ENCODE measurements at places on chromosomes 16 and 17.

DNA sequence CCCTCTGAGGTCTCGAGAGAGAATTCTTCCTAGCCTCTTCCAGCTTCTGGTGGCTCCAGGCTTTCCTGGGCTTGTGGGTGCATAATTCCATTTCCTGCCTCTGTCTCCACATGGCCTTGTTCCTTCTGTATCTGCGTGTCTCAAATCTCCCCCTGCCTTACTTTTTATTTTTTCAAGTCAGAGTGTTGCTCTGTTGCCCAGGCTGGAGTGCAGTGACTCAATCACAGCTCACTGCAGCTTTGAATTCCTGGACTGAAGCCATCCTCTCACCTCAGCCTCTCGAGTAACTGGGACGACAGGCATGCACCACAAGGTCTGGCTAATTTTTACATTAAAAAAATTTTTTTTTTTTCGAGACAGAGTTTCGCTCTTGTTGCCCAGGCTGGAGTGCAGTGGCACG lies 120.6 kb downstream of the SHISA9 start:
- no peak for DNase-seq

DNA sequence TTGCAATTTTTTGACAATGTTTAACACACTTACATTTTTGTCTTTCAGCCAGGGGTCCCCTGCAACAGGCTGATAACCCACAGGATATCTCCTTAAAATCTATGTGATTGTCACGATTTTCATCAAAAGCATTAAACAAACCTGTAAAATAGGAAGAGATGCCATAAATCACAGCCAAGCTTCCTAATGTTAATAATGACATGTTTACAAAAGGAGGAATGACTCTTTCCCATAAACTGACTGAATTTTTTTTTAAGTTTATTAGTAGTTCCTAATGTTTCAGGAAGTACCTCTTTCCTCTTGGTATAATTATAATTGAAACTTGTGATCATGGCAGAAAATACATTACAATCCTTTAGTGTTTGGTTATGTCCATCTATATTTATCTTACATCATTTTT lies 119.6 kb downstream of the CA4 start:
- no peak for DNase-seq

- no peak for DNase-seq
Observed at GRCh38 chr16:51907680-51908079, 639.3 kb downstream of the TOX3 start.

GRCh38 chr16:84737192-84738011 lies 37.6 kb downstream of the USP10 start:
- DNase-seq = no peak

DNA sequence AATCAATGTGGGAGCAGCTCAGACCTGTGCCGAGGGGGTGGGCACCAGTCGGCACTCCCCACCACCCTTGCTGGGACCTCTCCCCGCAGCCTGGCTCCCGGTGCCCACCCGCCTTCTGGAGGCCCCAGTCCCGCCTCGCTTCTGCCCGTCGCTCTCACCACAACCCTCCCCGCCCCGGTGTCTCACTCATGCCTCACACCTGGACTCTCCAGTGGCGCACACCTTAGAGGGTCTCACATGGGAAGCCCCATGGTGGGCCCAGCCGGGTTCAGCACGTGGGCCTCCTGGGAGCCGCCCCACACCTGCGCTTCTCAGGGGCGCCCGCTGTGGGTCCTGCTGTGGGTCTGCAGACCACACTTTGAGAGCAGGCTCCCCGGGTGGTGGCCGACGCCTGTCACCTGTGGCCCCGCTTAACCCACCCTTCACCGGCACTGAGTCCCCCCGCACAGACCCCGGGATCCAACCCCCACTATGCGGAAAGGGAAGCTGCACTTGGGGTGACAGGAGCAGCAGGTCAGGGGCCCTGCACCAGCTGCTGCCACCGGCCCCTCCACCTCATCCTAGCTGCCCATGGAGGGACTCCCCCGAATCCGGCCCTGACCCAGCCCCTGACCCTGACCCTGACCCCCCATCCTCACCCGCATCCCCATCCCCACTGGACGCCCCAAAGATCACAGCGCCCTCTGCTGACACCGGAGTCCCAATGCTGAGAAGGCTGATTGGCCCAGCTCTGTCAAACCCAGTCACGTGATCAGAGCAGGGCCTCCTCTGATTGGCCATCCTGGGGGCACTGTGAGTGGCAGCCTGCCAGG lies 27.4 kb upstream of the SLC38A10 start:
- DNase-seq = peak; percentile 31

DNA sequence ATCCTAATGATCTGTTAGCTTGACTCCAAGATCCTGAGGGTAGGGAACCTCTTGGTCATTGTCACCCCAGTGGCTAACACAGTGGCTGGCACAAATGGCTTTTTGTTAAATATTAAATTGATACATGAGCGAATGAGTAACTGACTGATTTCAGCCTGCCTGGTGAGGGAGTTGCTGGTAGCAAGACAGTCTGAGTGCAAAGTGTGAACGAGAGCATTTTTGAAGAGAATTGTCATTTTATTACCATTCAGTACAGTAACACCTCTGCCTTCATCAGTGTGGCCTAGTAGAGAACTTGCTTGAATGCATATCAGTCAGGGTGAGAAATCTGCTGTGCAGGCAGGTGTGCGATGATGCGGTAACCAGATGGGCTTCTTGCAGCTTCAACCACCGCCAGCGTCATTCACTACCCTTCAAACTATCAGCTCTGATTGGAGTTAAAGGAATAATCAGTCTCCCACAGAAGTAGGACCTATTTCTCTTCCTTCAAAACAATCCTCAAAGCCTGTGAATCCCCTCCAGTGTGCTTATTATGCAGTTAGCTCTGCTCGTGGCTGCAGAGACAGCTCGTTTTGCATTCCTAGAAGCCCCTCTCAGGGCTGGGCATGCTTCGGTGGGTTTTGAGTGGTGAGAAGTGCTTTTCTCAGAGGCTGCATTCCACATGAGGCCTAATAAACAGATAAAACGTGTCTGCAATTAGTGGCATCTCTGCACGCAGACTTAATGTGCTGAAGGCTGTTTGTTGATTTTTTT lies 29.0 kb downstream of the HEXIM2 start:
- DNase-seq = no peak

- no peak for DNase-seq
Observed at GRCh38 chr17:5874486-5874885, 195.7 kb upstream of the WSCD1 start.

DNA sequence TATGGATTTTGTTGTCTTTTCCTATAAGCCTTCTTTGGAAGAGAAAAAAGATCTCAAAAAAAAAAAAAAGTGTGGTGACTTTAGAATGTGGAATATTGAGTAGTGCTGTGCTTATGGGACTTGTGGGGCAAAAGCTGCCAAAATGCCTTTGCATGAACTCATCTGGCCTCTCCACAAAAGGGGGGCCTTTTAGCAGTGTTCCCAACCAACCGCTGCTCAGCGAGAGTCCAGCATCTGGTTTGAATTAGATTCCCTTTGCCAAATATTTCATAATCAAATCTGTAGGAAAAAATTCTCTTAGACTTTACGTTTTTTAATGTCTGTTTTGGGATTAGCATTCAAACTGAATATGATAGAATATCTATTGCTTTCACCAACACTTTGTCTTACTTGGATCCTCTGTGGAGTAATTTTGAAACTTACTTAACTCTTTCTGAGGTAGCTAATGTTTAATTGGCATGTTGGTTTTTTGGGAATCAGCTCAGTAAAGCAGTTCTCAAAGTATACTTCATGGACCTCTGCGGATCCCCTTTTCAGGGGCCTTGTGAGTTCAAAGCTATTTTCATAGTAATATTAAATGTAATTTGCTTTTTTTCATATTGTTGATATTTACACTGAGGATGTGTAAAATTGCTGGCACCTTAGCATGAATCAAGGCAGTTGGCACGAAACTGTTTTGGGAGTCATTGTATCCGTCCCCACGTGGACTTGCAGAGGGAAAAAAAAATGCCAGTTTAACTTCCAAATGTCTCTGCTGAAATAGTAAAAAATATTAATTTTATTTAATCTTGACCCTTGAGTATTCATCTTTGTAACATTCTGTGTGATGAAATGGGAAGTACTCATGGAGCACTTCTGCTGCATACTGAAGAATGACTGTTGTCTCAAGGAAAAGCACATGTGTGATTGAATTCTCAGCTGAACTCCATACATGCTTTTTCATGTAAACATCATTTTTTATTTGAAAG lies 34.7 kb upstream of the VPS4A start:
- no peak for DNase-seq

DNA sequence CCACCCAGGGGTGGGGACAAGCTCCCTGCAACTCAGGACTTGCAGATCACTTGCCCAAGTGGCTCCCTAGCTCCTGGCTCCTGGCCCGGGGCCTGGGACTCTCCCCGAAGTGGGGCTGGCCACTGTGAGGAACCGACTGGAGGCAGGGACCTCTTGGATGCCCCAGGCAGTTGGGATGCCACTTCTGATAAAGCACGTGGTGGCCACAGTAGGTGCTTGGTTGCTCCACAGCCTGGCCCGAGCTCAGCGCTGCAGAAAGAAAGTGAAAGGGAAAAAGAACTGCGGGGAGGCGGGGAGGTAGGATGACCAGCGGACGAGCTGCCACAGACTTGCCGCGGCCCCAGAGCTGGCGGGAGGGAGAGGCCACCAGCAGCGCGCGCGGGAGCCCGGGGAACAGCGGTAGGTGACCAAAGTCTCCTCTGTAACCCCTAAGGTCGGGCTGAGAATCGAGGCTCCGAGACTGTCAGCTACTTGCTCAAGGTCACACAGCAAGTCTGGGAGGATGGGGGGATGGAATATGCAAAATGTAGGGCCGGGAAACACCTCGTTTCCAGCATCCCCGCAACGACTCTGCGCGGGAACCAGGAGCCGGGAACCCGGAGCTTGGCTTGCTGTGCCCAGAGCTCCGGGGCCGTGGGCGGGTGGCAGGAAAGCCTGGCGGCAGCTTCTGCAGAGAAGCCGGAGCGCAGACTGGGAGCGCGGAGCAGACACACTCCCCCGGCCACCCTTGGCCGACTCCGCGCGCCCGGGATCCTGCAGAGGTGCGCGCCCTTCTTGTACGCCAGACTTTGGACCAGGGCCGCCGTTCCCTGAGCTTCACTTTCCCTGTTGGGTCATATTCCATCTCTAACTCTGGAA lies 1.9 kb downstream of the CIITA start:
- DNase-seq = no peak

DNA sequence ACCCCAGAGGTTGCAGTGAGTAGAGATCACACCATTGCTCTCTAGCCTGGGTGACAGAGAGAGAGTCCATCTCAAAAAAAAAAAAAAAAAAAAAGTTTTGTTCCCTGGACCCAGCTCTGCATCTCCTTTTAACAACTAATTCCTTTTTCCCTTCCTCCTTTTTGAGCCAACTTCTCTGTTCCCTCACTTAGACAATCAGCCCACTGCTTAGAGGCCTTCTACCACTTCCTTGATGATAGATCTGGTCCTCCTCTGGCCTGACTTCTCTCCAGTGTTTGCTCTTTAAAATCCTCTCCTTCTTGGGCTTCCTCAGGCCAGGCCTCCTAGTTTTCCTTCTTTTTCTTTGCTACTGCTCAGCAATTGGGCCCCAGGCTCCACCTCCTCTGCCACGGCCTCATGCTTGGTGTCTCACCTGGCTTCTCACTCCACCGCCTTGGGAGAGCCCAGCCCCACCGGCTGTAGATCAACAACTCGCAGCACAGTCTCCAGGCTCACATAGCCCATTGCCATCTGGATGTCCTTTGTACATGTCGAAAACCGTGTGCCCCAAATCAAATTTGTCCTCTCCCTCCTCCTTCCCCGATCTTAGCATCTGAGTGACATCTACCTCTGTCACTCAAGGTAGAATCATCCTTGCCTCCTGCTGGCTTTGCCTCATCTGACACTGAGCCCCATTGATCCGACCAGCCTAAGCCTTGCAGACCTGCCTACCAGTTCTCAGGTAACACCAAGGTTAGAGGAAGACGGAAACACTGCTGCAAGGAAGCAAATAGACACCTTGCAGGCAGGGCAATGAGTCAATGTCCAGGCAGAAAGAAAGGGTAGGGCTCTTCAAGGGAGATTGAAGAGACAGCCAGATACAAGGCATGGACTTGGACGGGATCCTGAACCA lies 17.4 kb downstream of the ARHGAP27 start:
- DNase-seq = no peak

GRCh38 chr16:66857437-66857836 lies 13.2 kb downstream of the CA7 start:
- no peak for DNase-seq

DNA sequence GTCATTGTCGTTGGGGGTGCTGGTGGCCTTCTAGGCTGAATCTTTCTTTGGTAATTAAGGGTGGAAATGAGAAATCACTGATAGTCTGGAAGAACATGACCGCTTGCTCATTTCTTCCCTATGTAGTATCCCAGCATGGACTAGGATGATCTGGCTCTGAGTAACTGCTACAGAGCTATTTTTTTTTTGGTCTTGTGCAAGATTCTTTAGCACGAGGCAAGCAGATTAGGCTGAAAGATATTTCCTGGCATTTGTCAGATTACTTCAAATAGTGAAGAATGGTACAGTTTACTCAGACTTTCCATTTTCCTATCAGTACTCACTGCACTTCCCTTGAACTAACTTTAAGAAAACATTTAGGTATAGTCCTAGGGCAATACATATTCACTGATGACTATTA lies 89.0 kb downstream of the SYCE1L start:
- DNase-seq = no peak

GRCh38 chr17:58539698-58540097 lies 25.3 kb upstream of the MTMR4 start:
- no peak for DNase-seq

GRCh38 chr17:82246365-82247181 lies 17.7 kb downstream of the SLC16A3 start:
- no peak for DNase-seq

- no peak for DNase-seq
Observed at GRCh38 chr16:30948667-30949649, at the start of gene ORAI3. ORAI3 (plus strand) TSS chr16:30949068; CDS start chr16:30949290, 222 bp downstream.

- no peak for DNase-seq
Observed at GRCh38 chr16:50697881-50698767, 4.7 kb downstream of the NOD2 start.

- no peak for DNase-seq
Observed at GRCh38 chr17:1059131-1059795, 62.3 kb downstream of the TIMM22 start.

GRCh38 chr17:31673076-31673475 lies 186.0 kb downstream of the COPRS start:
- no peak for DNase-seq

- no peak for DNase-seq
Observed at GRCh38 chr17:80116276-80116920, 15.0 kb downstream of the GAA start.

Data from T-helper 17 cell (primary cell).